Activated T-helper 1 cell treated with anti-CD3 and anti-CD28 coated beads, Interleukin-2, amount 50 U/mL, for 16 hours (primary cell): ENCODE measurements at places on chromosomes 7 and 10.

DNA sequence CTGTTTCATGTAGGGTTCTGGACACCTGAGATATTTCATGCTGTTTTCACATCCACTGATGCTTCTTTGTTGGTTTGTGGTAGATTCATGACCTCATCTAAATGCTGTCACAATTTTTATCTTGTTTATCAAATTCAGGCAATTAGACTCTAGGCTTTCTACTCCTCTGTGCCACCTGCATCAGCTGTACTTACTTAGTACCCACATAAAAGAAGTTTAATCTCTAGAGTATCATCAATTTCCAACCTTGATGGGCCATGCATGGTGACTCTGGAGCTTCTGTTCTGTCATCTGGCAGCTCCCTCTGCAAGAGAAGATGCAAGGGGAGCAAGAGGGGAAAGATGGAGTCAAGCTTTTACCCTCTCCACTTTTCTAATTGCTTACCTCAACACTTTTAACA is 195.9 kb upstream of the VWC2 start:
- no peak for DNase-seq

DNA sequence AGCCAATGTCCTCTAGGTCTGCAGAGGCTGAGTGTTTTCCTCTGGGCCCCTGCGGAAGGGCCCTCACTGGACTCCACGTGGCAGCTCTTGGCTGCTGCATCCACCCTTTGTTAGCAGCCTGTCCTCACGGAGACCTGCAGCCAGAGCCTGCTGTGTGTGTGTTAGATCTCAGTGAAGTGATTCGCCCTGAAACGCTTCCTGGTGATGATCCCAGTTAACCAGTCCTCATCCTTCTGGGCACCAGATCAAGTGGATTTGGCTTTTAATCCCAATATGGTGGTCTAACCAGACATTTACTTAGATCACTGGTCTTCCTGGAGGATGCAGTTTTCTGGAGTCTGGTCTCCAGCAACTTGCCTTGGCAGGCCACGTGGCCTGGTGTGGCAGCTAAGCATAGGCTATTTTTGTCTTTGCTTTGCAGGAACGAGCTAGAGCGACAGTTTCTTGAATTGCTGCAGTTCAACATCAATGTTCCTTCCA is 39.5 kb upstream of the GJD4 start:
- DNase-seq: no peak

- DNase-seq: no peak
Measured at GRCh38 chr10:62724465-62724864, 80.1 kb upstream of the ADO start.

DNA sequence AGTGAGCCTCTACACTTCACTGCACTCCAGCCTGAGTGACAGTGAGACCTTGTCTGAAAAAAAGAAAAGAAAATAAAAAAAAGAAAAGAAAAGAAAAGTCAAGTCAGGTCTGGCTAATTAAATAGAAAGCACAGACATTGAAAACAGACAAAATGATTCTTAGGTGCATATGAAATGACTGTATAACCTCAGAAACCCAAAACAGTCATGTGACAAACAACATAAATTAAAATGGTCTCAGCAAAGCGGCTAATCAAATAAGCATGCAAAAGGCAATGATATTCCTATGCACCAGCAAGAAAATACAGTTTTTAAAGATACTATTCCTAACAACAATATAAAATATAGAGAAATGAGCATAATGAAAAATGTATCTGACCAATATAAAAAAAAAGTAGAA is 38.3 kb downstream of the LRRC20 start:
- no peak for DNase-seq

DNA sequence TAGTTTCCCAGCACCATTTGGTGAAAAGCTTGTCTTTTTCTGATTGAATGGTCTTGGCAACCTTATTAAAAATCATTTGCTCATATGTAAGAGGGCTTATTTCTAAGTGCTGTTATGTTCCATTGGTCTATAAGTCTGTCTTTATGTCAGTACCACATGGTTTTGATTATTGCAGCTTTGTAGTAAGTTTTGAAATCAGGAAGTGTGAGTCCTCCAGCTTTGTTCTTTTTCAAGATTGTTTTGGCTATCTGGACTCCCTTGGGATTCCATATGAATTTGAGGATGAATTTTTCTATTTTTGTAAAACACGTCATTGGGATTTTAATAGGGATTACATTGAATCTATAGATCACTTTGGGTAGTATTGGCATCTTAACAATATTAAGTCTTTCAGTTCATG is 5.4 kb downstream of the KIF11 start:
- no peak for DNase-seq

DNA sequence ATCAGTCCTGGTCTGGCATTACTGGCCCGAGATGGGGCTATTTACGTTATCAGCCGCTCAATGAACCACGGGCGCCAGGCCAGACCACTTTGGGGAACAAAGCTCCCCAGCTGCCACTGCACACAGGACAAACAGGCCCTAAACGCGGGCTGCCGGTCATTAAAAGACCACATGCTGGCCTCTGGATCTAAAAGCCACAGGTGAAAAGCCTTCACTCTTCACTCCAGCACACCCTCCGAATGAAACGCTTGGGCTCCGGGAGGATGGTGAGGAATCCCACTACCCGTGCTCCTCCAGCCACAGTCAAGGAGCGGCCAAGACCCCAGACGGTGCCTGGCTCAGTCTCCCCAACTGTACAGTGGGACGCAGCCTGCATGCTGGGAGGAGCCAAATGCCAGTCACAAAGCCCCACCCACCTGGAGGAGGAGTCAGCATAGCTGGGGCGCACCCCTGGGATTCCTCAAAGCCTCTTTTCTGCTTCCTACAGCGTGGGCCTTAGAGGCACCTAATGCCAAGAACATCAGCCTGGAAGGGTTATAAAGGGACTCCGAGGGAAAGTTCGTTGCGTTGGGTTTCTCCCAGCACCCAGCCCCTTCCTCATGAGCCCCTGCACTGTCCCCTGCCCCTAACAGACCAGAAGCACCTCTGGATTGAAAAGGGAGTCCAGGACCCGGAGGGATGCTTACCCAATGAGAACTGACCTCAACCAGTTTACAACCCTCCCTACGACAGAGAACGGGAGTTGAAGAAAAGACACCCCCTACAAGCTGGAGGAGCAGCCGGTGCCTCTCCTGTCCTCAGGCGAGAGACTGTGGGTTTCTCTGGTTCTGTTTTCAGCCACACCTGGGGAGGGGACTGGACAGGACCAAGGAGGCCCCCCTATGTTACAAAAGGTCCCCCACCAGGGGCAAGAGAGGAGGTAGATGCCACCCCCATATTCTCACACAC is 4.7 kb downstream of the PDGFA start:
- DNase-seq: no peak

DNA sequence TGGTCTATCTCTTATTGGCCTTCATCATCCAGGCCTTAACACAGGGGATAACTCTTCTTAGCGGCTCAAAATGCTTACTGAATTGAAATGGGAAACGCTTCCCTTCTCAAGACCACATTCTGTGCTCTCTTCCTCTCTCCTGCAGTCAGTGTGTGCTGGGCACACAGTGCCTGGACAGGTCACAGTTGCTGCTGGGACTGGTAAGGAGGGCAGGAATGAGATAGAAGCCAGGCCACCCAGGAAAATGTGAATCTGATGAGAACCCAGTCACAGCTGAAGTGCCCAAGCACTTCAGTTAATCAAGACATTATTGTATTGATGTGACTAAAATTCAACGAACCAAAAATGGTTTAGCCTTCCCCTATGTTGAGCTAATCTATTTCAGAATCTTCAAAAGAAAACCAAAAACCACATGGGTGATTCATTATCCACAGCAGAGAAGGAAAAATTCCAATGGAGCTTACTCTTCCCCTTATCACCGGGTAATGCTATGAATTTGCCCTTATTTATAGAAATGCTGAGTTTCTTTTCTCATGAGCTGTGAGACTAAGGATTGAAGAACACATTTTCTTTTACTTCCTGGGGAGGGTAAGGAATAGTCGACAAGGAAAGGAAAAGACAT is 41.2 kb upstream of the PLPP4 start:
- no peak for DNase-seq

- no peak for DNase-seq
Measured at GRCh38 chr7:21782996-21783395, 162.7 kb downstream of the CDCA7L start.

DNA sequence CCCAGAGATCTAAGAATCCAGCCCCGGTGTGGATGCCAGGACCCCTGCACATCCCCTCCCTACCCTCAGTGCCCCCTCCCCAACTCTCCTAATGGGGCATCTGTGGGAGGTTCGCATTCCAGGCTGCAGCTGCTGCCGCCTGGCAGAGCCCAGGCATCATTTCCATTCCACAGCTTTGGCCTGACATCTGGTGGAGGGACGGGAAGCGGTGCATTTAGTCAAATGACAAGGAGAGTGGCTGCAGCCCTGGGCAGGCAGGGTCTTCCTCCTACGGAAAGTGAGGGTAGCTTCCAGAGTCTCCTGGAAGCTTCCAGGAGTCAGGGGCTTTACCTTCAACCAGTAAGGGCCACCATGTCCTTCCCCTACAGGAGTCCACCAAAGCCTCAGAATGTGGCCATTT is 30.8 kb downstream of the PRLHR start:
- DNase-seq: no peak

DNA sequence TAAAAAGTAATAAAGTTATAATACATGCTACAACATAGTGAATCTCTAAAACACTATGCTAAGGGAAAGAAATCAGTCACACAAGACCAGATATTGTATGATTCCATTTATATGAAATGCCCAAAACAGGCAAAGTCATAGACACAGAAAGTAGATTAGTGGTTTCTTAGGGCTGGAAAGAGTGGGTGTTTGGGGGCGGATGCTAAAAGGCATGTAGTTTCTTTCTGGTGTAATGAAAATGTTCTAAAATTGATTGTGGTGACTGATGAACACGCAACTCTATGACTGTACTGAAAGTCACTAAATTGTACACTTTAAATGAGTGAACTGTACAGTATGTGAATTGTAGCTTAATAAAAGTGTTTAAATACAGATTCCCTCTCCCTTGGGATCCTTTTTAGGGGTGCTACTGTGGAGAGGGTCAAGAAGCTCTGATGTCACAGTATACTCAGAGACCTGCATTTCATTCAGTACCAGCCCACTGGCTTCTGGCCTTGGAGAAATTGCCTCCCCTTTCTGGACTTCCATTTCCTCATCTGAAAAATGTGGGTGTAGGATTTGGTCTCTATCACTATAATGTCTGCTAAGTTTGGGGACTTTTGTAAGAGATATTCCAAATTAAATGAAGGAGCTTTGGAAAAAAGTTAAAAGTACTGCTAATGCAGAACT is 46.4 kb downstream of the AOAH start:
- no peak for DNase-seq

DNA sequence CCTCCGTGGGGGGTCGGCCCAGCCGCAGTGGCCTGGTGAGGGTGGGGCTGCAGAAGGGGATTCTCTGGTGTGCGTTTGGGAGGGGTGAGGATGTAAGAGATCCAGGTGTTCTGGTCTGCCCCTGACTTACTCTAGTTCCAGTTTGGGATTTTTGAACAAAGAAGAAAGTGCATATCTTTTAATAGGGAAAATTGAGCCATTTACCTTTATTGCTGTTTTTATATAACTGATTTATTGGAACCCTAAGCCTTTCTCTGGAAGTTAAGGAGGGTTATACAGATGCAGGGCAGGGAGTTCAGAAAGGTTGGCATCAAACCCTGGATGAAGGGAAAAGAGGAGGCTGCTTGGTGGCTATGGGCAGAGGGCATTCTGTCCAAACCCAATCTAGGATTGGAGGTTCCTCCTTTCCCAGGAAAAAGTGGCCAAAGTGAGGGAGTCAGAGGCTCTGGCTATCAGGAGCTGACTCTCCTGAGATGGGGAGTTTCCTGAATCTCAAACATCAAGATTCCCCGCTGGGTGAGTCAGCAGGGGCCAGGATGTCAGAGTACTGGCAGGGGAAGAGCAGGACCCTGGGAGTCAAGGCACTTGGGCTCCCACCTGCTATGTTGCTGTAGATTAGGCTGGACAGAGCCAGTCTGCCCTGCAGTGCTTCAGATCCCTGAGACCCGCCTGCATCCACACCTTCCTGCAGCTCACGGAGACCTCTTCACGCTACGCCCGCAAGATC is 67.5 kb downstream of the CLIP2 start:
- DNase-seq: no peak

GRCh38 chr7:37070471-37070870 is 346.2 kb upstream of the AOAH start:
- DNase-seq: no peak

GRCh38 chr10:132975831-132976682 is 33.7 kb upstream of the CFAP46 start:
- no peak for DNase-seq

- DNase-seq: no peak
Measured at GRCh38 chr7:1459920-1460820, 900 bp upstream of the MICALL2 start.

DNA sequence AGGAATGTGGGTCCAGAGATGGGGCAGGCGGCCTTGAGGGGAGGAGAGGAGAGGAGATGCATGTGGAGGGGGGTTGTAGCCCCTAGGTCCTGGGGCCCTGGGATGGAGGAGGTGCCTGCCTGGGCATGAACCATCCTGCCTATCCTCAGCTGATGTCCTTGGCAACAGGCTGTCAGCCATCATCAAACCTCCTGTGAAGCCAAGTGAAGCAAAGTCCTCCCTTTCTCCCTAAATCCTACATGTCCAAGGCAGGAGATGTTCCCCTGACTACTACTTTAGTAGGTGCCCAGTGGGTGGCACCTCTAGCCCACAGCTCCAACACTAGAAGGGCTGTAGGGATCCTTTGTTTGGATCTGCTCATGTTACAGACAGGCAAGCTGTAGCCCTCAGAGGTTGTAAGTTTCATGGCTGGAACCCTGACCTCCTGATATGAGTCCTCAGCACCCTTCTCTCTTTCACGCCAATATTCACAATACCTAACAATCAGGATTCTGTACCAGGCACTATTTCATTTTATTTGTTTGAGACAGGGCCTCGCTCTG is 66.6 kb upstream of the SYPL1 start:
- DNase-seq: no peak

DNA sequence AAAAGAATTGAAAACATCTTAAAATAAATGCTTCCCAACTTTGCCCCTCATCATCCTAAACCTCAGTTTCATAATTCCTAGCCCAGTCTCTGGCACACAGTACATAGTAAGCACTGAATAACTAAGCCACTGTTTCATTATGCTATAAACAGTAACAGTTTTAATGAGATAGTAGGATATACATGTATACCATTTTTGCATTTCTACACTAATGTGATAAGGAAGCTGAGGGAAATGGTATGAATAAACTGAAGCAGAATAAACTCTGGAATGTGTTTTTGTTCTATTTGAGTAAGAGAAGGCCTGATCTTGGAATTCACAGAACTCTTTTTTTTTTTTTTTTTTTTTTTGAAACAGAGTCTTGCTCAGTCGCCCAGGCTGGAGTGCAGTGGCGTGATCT is 8.8 kb downstream of the NAPEPLD start:
- DNase-seq: no peak

GRCh38 chr10:707861-708260 is 18.4 kb upstream of the DIP2C start:
- no peak for DNase-seq

GRCh38 chr10:94858005-94858404 is 80.5 kb upstream of the CYP2C9 start:
- no peak for DNase-seq

DNA sequence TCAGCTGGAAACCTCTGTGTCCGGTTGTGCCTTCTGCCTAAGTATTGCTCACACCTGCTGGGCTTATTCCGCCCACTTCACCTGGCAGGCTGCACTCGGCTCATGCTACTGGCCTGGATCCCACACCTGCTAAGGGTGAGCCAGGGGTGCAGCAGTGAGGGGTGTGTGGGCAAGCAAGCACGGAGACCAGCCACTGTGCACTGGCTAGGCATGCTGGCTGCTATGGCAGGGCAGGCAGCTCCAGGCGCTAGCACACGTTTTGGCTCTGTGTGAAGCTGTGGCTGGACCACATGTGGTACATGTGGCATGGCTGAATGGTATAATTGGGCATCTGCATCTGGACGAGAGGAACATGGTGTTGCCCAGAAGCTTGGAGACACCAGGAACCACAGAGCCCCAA is 940.7 kb downstream of the NRG3 start:
- no peak for DNase-seq
